ENCODE measurements at places on chromosomes 2 and 18.
A peak's percentile ranks its signal among the peaks of the same experiment; 100 is the strongest.

GRCh38 chr2:159069229-159069628 is 100.8 kb downstream of the TANC1 start:
- DNase-seq = no peak

DNA sequence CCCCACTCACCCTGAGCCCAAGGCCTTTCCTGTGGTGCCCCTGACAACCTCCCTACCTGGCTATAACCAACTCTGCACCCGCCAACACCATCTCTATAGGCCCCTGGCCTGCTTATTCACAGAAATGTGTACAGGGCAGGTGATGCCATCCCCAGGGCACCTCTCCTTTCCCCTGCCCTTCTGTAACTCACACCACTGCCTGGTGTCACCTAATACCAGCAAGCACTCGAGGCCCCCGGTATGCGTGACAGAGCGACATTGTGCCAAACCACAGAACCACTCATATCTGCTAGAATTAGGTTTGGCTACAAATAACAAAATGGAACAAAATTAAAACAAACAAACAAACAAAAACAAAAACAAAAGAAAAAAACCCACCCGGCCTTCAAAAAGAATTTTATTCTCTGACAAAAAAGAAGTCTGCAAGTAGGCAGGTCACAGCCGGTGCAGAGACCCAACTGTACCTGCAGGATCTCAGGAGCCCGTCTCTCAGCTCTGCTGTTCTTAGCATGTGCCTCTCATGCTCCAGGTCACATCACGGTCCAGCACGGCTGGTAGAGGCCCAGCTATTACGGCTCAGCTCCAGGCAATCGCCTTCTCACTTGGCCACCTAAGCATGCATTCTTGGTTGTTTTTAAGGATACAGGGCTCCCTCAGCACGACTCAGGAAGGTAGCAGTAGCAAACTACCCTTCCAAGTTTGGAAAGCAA is 51.4 kb downstream of the FAM178B start:
- no peak for DNase-seq

GRCh38 chr2:112542984-112543661 is 858 bp downstream of the POLR1B start:
- no peak for DNase-seq

DNA sequence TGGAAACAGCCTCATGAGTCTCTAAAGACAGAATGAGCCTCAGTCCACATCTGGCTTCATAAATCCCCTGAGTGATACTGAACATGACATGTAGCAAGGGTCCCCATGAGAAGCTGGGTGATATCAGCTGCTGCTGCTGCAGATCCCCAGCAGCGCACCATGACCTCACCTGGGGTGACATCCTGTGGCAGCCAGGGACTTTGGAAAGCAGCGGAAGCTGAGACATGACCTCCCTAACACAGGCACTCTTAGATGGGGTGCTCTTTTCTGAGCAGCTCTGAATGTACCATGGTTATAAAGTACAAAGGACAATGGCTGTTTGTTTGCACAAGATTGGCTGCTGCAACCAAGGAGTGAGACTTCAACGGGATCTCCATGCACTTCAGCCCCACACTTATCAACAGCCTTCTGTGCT is 74.7 kb upstream of the TMEM200C start:
- no peak for DNase-seq

DNA sequence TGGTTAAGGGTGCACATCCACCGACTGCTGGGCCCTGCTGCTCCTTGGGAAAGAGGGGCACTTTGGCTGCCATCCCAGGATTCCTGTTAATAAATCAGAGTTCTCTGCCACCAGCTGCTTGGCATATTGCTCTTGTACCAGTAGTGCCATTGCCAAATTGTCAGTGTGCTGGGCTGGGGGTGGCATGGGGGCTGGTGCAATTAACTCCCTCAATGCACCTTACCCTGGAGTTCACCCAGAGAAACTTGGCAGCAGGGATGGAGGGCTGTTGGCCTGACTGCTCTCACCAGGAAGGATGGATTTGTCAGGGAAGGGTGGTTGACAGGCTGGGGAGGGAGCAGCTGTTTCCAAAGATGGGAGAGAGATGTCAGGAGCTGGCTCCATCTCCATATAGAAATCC is 94.6 kb upstream of the SKOR2 start:
- DNase-seq = no peak

- DNase-seq = no peak
Observed at GRCh38 chr2:85428343-85428881, 9.9 kb downstream of the SH2D6 start.

- no peak for DNase-seq
Observed at GRCh38 chr2:233689031-233689430, 3.7 kb upstream of the UGT1A6 start.

DNA sequence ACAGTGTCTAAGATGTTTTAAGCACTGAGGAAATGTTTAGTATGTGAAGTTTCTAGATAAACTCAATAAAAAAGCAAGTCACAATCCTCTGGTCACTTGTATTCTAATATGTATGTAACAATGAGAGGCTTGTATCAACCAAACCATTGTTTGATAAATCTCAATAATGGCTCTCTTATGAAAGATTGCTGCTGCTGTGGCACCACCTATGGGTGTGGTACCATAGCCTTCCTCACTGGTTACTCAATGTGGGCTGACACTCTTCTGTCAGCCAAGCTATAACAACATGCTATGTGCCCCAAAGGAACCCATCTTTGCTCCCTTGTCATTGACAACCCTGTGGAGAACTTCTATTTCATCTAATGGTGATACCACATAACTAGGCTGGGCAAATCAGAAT is 12.6 kb upstream of the RAB1A start:
- DNase-seq = no peak

DNA sequence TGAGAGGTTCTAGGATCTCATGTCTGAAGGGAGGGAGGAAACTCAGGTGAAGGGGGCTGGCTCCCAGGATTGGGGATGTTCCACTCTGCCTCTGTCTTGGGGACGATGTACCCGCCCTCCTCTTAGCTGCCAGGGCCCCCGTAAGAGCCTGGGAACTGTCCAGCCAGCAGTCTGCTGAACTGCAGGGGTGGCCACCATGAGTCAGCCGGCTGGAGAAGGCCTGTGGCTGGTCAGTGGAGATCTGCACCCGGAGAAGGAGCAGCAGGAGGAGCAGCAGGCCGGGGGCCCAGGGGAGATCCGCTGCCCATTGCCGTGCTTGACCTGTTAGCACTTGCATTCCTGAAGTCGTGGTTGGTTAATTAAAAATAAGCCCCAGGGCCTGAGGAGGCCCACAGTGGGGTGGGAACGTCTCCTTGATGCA is 180.3 kb downstream of the TFCP2L1 start:
- no peak for DNase-seq

DNA sequence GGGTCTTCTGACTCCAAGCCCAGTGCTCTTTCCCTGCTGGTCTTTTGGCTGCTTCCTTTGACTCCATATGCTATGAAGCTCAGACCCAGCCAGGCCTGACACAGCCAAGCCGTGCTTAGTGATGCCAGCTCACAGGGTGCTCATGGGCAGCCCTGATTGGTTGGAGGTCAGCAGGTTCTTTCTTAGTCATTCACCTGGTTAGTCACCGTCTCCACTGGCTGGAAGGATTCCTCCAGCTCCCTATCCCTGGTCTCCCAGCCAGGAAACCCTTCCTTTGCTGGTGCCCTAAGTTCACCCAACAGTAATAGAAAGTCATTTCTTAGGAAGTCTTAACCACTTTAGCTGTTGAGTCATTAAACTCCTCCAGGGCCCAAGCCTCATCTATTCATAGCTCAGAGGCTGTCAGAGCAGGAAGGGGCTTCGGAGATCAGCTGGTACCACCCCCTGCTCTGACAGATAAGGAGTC is 3.9 kb downstream of the KCNK3 start:
- DNase-seq = no peak

DNA sequence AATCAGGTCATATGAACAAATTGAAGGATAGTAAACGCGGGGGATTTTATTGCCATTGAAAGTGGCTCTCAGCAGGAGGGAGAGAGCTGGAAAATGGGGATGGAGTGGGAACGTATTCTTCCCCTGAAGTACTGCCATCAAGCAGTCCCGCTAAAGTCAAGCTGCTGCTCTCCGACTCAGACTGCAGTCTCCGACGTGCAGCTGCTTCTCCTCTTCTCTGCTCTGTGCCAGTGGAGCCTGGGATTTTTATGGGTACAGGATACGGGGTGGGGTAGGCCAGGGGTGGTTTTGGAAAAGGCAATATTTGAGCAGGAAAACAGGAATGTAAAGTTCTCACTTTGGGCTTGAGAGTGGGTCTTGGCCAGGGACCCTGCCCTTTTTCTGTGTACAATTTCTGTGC is 33.0 kb downstream of the KCTD18 start:
- DNase-seq = no peak

DNA sequence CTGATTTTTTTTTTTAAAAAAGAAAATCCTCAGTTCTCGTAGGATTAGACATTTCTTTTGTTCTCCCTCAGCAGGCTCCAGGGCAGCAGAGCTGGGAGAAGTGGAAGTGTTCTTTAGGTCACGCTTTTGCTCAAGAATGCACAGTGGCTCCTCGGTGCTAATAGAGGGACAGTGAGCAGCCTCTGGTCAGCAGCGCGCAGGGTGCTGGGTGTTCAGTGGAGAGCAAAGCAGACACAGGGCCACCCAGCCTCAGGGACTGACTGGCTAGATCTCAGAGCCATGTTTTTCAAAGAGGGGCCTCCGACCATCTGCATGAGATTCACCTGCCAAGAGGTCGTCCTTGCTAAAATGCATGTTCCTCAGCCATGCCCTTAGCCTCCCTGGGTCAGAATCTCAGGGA is 218.8 kb downstream of the HAUS1 start:
- DNase-seq = no peak

GRCh38 chr18:56851774-56852173 is 200.6 kb downstream of the WDR7 start:
- DNase-seq = no peak

- no peak for DNase-seq
Observed at GRCh38 chr2:191204433-191204832, 40.8 kb upstream of the MYO1B start.

DNA sequence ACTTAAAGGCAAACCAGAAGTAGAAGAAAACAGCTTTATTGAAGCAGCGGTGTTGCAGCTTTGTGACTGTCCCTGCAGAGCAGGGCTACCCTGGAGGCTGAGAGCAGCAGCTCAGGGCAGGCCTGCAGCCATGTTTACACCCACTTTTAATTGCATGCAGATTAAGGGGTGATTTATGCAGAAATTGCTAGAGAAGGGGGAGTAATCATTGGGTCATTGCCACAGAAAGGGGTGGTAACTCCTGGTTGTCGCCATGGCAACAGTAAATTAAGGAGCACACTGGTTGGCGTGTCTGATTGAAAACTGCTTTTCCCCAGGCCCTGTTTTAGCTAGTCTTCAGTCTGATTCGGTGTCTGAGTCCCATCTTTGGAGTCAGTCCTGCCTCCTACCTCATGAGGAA is 195.4 kb upstream of the HDAC4 start:
- DNase-seq = no peak

GRCh38 chr2:117481608-117482007 is 332.9 kb upstream of the DDX18 start:
- DNase-seq = no peak

DNA sequence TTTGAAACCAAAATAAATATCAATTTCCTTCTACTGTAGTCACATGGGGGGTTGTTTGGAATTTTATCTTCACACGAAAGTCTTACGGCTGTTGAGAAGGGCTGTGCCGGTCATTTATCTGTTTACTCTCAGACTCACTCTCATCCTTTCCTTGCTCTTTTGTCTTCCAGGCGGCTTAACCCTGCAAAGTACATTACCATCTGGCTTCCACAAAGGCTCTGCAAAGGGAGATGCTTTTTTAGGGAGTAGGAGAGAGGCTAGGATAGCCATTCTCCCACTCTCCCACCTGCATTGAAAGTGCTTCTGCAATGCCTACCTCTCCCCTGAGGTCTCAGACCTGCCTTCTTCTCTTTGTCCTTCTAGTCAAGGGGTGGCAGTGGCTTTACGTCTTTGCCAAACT is 247.6 kb downstream of the MEIS1 start:
- DNase-seq = no peak

DNA sequence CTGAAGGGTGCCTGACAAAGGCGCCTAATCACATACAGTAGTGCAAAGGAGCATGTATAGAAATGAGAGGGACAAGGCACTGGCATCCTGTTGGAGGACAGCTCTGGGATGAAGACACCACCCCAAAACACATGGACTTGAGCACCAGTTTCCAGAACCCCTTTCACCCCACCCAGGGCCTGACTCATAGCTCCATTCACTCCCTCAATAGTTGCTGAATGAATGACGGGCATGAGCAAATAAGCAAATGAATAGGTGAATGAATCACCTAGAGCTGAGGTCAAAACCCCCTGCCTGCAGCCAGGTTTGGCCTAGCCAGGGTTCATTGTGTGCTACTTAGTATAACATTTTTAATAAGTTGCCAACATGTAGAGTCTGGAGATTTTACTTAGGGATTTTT is 66.3 kb downstream of the NRP2 start:
- DNase-seq = no peak

DNA sequence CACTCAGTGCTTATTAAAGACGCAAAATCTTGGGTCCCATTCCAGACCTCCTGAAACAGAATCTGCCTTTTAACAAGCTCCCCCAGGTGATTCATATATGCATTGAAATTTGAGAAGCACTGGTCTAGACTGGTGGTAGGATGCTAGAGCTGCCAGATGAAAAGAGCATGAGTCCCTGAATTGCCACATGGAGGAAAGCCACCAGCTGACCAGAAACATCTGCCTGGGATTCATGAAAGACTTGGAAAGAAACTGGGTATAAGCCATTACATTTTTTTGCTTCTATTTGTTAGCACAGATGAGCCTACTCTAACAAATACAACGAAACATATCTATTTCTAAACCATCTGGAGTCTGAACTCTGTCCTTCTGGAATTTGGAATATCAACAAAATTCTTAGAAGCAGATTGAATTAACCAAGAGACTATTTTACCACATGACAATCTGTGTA is 228.9 kb downstream of the RBM43 start:
- DNase-seq = no peak

- no peak for DNase-seq
Observed at GRCh38 chr2:98175811-98176210, 88.8 kb downstream of the VWA3B start.

DNA sequence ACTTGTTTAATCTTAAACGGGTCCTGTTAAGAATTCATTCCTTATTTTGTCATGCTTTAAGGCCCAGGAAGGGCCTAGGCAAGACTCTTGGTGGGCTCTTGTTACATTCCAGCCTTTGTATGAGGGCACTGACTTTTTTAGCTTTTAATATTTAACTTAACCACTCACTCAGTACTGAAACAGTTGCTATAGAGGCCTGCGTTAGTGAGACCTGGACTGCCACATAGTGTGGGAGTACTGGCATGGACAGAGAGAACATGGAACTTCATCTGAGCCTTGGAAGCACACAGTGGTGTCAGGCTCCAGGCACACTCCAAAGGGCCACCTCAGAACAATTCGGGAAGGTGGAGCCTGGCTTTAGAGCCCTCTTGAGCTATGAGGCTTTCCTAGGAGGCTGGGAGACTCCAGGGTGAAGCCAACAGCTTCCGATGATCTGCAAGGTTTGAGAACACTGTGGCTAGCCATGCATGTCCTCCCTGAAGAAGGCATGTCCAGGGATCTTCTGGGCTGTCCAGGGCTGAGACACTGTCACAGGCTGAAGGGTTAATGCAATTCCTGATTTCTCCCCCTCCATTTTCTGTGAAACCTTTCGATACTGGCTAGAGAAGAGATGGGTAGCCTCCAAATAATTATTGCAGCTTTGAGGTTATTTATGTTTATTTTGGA is 155.4 kb upstream of the ACAA2 start:
- no peak for DNase-seq

GRCh38 chr18:51621864-51622160 is 424.3 kb upstream of the MEX3C start:
- no peak for DNase-seq

- DNase-seq = peak; percentile 34
Observed at GRCh38 chr2:225041851-225042799, at the start of gene DOCK10. DOCK10 (minus strand) TSS chr2:225042468; CDS start chr2:225042374, 94 bp downstream.

GRCh38 chr2:31067259-31067658 is 71.0 kb downstream of the GALNT14 start:
- DNase-seq = no peak

All from stimulated activated CD8-positive, alpha-beta memory T cell treated with anti-CD3 and anti-CD28 coated beads, Interleukin-2, amount 100 ng/mL, for 1 hour (primary cell).